IPS DF 19.7 (cell line): ENCODE measurements at places on chromosomes 6 and 20.

- DNase-seq, result no peak
These were observed 272.8 kb upstream of the AGPAT4 start for GRCh38 chr6:161546632-161547031.

- DNase-seq, result no peak
These were observed 12.8 kb downstream of the GABRR2 start for GRCh38 chr6:89302195-89302770.

- no peak for DNase-seq
These were observed 48.3 kb upstream of the PROKR2 start for GRCh38 chr20:5364997-5365597.

DNA sequence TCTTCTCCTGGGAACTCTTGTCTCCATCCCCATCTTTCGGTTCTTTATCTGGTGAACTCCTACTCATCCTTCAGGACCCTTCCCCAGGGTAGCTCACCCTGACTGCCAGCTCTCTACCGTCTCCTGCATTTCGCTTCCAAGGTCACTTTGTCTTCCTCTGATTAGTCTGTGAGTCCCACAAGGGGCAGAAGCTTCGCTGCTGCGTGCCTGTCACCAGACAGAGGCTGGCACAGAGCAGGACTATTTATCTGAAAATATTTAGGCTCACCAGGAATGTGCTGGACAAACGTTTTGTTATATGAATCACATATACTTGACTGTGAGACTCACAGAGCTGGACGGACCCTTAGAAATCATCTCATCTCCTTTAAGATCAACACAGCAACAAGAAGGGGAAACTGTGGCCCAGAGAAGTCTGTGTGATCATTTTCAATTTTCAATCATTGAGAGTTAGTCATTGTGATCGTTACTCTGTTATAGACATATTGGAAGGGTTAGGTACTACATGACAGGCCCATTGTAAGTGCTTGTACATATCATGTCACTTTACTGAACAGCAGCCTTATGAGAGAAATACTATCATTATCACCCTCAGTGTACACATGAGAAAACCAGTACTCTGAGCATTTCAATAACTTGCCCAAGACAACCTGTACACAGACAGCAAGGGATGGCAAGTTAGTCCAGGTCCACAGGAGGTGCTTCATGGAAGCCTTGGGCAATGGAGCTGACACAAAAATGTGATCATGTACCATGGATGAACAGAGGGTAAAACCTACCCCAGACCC lies 51.4 kb downstream of the JPH2 start:
- no peak for DNase-seq

DNA sequence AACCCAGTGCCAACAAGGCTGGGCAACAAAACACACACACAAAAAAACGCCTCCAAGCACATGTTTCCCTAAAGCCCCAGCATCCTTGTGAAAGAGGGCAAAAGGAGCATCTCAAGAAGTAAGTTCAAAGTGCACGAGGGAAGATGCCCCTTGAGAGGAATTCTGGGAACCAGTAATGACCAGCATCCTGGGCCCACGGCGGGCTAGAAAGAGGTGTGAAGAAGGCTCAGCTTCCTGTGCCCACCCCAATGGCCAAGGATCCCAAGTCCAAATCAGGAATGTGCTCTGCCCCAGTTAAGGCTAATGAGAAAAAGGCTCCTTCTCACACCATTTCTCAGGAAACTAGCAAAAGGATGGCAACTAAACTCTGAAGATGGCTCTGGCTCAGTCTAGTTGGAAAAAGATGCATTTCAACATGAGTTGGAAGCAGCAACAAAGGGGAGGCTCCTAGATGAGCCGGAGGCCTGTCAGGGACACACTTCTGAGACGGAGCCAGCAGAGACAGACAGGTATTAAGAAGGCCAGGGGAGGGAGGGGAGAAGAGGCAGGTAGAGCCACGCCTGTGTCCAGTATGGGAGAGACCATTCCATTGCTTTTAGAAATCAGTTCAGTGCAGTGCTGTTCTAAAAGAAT lies 3.2 kb downstream of the RIMS4 start:
- no peak for DNase-seq

DNA sequence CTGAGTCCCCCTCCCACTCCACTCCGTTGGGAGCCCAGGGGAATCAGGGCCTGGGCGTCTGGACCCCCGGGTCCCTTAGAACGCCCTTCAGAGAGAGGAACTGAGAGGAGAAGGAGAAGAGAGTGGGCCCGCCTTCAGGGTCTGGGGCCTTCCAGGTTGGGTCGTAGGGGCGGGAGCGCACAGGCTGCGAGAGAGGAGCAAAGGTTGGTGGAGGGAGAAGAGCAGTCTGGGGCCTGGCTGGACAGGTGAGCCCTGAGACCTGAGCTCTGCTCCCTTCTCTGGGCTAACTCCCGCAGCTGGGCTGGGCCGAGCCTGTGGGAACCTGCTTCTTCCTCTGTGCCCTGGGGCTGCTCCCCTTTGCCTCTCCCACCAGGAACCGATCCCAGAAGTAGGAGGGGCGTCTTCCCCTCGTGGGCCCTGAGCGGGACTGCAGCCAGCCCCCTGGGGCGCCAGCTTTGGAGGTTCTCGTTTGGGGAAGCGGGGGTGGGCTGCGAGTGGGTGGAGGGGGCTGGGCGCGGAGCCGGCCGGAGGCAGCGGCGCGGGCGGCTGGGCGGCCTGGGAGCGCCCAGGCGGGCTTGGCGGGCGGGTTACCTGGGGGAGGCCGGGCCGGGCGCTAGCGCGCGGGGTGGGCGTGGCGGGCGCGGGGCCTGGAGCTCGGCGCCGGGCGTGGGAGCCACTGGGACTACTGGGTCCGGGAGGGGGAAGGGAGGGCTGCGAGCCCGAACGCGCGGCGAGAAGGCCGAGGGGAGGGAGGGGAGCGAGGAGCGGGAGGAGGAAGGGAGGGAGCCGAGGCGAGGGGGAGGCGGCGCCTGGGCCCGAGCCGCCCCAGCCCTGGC lies at the start of gene DDR1:
Gene DDR1, plus strand, starts transcription at position 835 of the 836 bp plus-strand sequence. CDS start 4,211 bp downstream, outside the sequence.
- DNase-seq, result no peak

- no peak for DNase-seq
These were observed 14.5 kb downstream of the PERP start for GRCh38 chr6:138092686-138093085.

- no peak for DNase-seq
These were observed 15.1 kb upstream of the HCK start for GRCh38 chr20:32036716-32037485.

DNA sequence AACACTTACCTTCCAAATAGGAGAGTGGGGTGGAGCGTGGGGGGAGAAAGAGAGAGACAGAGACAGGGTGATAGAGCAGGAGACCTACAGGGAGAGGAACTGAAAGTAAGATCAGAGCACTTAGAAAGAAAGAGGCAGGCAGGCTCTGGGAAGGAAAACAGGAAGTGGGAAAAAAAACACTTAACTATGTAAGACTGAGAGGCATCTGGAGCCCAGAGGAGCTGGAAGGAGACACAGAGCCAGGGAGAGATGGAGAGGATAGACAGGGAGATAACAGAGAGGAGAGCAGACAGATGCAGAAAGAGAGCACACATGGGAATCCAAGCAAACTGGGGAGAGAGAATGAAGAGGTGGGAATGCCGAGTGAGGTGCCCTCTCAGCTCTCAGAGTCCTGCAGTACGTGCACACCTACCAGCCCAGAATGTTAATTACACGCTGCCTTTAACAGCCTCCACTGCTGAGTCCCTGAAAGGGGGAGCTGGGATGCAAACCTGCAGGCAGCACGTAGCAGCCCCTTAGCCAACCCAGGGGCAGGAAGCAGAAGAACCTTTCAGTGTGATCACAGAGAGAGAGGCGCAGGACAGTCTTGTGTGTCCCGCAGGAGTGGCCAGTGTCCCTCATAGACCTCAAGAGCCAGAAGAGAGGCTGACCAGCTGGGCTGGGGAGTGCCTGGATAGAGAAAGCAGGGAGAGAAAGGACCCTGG lies 132.7 kb upstream of the LRFN2 start:
- no peak for DNase-seq

DNA sequence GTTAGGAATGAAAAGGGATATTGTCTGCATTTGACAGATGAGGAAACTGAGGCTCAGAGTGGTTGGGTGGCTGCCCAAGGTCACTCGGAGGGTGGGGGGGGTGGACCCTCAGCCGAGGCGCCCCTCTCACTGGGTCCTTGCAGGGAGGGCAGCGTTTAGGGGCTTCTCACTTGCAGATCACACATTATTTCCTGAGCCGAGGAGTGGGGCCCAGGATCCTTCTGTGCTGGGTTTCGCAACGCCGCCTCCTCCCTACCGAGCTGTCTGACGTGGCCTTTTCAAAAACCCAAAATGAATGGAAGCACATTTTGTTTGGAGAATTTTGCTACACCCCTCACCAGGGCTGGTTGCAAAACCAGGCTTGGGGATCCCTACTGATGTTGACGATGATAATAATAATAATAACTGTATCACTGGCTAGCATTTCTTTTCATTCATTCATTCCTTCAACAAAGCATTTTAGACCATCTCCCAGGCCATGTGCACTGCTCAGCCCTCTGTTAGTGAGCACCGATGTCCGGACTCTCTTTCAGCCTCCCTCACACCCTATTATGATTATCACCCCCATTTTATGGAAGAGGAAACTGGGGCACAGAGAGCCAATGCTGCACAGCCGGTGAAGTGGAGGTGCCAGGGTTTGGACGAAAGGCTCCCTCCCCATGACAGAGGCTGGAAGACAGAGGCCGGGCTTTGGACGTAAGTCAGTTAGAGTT lies 5.2 kb downstream of the DLGAP4 start:
- DNase-seq, result no peak

- no peak for DNase-seq
These were observed 46.6 kb downstream of the RBM38 start for GRCh38 chr20:57437672-57438330.

- DNase-seq, result no peak
These were observed 514 bp downstream of the TCFL5 start for GRCh38 chr20:62860924-62861691.

GRCh38 chr20:40444516-40444915 lies 244.5 kb downstream of the MAFB start:
- DNase-seq, result no peak

- DNase-seq, result no peak
These were observed 20.1 kb downstream of the IMPG1 start for GRCh38 chr6:76052314-76052713.

GRCh38 chr6:144248476-144249301 lies 36.4 kb upstream of the UTRN start:
- no peak for DNase-seq

- no peak for DNase-seq
These were observed 461.9 kb downstream of the GJA1 start for GRCh38 chr6:121897337-121897760.
